ENCODE measurements at places on chromosomes 1 and 21.

DNA sequence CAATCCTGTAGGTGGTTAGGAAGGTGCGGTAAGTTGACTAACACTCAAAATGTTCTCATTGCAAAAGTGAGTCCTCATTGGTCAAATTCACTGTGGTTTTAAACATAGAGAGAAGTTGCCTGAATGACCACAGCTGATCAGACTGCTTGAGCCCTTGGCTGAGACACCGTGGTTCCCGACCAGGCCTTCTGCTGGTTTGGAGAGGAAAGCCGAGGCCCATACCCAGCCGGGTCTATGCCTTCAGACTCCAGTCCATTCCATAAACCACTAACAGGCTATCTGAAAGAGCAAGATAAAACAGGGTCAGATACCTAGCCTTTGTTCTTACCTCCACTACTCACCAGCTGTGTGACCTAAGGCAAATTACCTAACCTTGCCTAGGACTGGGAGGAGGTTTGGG lies 133.9 kb downstream of the LMX1A start:
- no peak for DNase-seq

DNA sequence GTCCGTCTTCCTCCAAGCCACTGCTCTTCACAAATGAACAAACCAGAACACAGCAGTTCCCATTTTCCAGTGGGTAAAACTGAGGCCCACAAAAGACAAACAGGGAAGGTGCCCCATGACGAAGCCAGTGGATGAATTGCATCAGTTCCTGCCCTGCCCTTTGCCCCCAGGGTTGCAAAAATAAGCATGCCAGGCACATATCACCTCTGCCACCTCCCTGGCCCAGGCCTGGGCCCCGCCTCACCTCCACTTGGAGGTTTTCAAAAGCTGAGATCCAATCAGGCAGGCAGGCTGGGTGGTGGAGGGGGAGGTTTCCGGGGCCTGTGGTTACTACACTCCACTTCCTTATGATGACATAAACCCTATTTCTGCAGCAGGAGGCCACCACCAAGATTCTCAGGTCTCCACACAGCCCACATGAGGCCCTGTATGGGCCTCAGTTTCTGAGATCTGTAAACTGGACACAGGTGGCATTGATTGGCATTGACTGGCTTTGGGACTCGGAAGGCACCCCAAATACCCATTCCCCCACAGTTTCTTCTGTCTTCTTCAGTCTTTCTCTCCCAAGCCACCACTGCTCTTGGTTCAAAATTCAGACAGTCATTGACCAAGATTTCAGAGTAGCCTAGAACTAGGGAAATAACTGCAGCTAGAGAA lies 4.1 kb downstream of the KIF21B start:
- peak; percentile 79 for DNase-seq

- no peak for DNase-seq
These were observed 104.8 kb downstream of the RERE start for GRCh38 chr1:8712413-8713231.

GRCh38 chr1:15414445-15414983 lies 4.8 kb downstream of the EFHD2 start:
- no peak for DNase-seq

GRCh38 chr21:34553151-34553952 lies 41.3 kb upstream of the KCNE1 start:
- no peak for DNase-seq

Measured in stimulated activated CD8-positive, alpha-beta memory T cell treated with anti-CD3 and anti-CD28 coated beads, Interleukin-2, amount 100 ng/mL, for 1 hour (primary cell).